ENCODE measurements at places on chromosomes 6 and 20.

DNA sequence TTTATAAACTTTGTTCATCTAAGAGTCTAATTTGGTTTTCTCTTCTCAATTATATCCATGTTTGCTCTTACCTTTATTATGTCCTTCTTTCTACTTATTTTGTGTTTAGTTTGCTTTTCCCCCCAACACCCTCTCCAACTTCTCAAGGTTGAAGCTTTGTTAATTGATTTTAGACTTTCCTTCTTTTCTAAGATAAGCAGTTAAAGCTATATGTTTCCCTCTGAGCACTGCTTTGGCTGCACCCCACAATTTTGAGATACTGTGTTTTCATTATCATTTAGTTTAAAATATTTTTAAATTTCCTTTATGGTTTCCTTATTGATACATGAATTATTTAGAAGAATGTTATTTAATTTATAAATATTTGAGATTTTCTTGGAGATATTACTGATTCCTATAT is 13.9 kb upstream of the BEND6 start:
- no peak for DNase-seq

- DNase-seq: no peak
These were observed 92.3 kb upstream of the HCRTR2 start for GRCh38 chr6:55082021-55082420.

GRCh38 chr6:140271759-140272377 is 897.4 kb upstream of the CITED2 start:
- DNase-seq: no peak

GRCh38 chr6:37188962-37189510 is 19.1 kb downstream of the PIM1 start:
- DNase-seq: no peak

GRCh38 chr20:62281161-62281933 is 21.4 kb upstream of the ADRM1 start:
- no peak for DNase-seq

DNA sequence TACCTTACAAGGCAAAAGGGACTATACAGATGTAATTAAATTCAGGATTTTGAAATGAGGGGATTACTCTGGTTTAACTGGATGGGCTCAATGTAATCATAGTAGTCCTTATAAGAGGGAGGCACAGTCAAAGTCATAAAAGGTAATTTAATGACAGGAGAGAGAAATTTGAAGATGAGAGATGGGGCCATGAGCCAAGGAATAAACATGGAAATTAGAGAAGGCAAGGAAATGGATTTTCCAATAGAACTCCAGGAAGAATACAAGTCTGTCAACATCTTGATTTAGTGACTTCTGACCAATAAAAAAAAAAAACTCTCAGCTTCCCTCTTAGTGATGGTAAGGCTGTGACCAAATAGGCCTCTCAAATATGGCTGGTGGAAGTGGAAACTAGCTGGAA is 101.9 kb upstream of the BEND3 start:
- DNase-seq: no peak

GRCh38 chr6:52233975-52234823 is 10.1 kb downstream of the IL17F start:
- DNase-seq: peak; percentile 26

All from fibroblast of skin of left quadriceps (primary cell).